ENCODE measurements at places on chromosomes 6 and 20. TPM values are rescaled to one million over a fixed set of nuclear protein-coding genes. Genes with fewer than 3 reads are reported as not detected.

The MOCS1 gene
- 3.8 TPM for polyA plus RNA-seq

The OR2H2 gene
- polyA plus RNA-seq: not detected

The PYGB gene
- polyA plus RNA-seq: 38.0 TPM

The RCAN2 gene
- polyA plus RNA-seq: 4.8 TPM

The NANP gene
- 2.1 TPM for polyA plus RNA-seq

The FAXC gene
- polyA plus RNA-seq: 3.5 TPM

The ATP9A gene
- 5.0 TPM for polyA plus RNA-seq

All from esophagus (tissue), 2 donors.